ENCODE measurements at places on chromosomes 2 and 18.

- DNase-seq = no peak
Measured at GRCh38 chr2:235849489-235849888, 318.7 kb downstream of the GBX2 start.

DNA sequence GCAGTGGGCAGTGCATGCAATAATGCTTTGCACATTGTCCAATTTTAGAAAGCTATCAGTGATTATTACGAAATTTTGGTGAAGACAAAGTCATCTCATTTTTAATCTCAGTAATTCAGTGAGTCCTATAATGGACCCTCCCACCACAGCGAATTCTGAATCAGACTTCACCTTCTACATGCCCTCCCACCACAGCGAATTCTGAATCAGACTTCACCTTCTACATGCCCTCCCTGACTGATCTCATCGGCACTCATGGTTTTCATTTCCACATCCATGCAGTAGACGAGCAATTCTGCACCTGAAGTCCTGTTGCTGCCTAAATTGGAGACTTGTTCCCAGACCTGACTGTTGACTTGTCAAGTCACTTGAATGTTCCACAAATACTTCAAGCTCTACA, 522.3 kb downstream of the EIPR1 start:
- no peak for DNase-seq

DNA sequence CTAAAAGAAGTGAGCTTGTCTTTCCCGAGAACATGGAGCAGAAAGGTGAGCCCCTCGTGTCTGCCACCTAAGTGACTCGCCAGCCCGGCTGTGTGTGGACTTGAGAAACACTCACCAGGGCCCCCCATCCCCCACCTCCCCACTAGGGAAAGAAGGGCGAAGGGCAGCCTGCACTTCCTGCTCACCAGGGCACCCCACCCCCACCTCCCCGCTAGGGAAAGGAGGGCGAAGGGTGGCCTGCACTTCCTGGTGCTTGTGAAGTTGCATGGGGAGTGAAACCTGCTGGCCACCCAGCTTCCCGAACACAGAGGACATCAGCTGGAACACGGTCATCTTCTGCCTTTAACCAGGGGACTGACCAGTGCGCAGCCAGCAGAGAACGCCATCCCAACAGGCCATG, 402.7 kb upstream of the SALL3 start:
- DNase-seq = no peak

DNA sequence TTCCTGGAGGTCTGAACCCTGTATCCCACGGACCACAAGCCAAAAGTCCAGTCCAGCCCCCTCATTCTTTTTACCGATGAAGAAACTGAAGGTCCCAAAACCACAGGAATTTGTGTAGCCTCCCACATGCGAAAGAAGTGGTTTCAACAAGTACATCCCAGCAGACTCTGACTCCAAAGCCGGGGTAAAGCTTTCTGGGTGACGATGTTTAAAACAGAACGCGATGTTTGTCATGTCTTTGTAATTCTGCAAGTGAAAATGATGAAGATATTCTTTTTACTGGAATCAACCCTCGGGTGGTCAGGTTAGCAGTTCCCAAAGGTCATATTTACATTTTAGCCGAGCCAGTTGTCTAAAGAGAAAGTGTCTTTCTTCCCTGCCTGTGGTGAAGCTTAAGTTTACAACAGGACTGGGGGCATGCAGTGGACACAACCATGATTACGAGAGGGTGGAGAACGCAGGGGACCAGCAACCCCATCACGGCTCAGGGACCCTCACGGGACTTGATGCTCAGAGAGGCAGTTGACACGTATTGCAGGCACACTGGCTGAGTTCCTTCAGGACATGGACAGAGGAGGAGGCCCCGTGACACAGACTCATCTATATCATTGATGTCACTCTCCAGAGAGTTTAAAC, 17.8 kb upstream of the TMEM131 start:
- peak; percentile 29 for DNase-seq

DNA sequence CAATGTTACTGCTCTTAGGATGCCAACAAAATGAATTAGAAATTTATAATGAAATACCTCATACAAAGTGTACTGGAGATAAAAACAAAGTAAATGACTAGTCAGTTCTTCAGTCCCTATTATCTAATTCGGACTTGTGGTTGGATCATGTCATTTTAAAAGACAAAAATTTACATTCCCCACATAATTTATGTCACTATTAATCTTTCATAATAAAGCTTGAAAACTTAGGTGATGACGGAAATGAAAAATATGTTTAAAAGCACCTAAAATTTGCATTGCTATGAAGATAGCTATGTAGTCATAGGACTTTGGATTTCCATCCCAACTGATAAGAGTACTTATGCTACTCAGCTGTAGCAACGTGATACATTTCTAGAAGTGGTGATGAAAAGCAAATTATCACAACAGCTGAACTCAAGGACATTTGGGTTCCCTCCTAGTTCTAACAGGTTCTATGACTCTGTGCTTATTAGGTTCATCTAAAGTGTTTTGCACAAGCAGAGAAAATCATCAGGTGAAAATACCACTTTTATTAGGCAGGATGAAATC, 58.4 kb downstream of the LRPPRC start:
- DNase-seq = no peak

GRCh38 chr2:157413326-157414035, 30.4 kb downstream of the CYTIP start:
- no peak for DNase-seq

DNA sequence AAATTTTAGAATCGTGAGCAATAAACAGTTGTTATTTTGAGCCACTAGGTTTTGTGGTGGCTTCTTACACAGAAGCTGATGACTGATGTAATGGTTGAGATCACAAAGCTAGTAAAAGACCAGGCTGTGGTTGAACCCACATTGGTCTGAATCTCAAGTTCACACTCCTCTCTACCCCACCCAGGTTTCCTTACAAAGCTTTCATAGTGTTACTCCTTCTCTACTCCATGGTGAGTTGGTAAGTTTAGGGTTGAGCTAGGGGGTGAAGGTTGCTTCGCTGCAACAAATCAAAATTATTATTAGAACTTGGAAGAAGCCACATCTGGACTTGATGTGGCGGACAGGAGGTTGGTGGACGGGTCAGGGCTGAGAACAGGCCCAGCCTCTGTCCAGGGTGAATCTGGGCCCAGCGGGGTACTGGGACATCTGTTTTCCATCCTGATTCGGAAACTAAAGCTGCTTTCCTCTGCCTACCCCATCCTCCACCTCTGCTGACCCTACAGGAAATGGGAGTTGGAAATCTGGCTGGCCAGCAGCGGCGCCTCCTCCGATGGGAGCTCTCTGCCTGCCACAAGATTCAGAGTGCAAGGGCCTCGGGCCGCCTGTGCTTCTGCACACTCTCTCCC, 86.3 kb downstream of the ZFP36L2 start:
- DNase-seq = no peak

DNA sequence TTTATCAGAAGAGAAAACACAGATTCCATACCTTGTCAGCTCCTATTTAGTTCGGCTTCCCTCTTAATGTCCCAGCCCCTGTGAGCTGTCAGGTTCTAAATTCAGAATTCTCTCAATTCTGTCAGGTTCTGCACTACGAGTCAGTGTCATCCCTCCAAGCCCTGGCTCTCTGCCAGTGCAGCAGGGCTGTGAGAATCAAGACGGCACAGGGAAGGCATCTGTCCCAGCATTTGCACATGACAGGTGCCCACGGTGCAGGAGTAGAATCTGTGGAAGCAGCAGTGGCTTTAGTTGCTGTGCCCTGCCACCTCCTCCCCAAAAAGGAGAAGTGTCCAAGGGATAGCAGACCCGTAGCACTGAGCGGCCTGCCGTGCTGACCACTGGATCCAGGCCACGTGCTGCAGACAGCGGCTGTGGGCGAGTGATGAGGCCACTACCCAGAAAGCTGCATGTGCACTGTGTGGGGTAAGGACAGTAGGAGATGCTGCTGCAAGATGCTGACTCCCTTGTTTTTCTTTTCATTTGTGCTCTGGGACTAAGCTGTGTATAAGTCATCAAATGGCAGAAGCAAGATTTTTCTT, 12.8 kb downstream of the RBFA start:
- DNase-seq = no peak

DNA sequence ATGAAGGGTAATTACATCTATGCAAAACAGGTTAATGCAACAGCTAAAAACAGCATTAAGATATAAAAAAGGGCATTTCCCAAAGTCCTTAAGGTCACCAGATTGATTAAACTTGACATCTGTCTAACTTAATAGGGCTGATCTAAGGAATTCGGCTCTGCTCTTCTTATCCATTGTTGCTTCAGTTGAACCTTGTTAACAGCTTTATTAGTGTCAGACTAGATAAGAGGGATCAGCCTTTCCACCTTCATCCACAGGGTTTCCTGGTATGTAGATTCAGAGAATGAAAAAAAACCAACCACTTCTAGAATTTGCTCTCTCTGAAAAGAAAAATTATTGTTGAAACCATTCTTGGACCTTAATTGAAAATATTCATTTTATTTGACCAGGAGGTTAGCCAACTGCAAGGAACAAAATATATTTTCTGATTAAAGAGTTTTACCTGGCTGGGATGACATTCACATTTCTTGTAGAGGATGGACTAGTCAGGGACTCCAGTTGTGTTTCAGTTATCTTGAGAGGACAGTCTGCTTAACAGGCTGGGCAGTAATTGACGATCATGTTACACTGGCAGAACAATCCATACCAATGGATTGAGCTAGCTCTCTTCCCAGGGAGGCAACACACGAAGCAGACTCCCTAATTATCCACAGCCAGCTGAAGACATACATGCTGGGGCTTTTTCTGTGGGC, 357.4 kb upstream of the ACVR2A start:
- no peak for DNase-seq

- DNase-seq = peak; percentile 66
Measured at GRCh38 chr2:241443486-241444223, 64.7 kb downstream of the STK25 start.

DNA sequence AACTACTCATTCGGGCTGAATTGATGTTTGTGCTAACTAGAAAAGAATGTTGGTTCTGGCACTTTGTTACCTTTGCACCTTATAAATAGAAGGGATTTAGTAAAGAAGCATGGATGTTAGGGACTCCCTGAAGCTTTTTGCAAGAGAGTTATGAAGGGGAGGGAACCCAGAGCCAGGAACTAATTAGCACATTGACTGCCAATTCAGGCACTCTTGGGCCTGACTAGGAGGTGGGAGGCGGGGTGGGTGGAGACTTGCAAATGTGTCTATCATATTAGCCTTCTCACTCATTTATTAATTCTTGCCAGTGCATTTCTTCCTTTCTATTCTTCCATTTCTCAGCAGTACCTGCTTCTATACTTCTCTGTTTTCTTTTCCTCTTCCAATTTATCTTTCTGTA, 1022.4 kb downstream of the TMEM182 start:
- DNase-seq = no peak

GRCh38 chr2:240918258-240919091, 12.3 kb downstream of the CROCC2 start:
- no peak for DNase-seq

- DNase-seq = no peak
Measured at GRCh38 chr2:213545481-213545880, 261.2 kb downstream of the SPAG16 start.

DNA sequence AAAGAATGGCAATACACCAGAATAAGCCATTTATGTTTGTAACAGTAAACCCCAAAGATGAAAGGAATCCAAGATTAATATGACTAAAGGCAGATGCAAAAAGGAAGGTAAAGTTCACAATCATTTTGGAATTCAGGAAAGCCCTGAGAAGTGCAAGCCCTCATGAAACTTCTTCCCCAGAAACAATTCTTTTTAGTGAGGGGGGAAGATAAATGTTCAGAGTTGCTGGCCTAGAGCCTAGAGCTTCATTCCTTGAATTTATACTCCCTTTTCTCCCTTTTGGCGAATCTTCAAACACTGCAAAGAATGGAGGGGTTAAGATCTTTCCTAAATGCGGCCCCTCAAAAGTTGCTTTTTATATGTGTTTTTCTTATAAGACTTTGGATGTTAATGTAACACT, 368.8 kb downstream of the MEIS1 start:
- DNase-seq = peak; percentile 73

- no peak for DNase-seq
Measured at GRCh38 chr2:424306-425171, 136.6 kb upstream of the ALKAL2 start.

- no peak for DNase-seq
Measured at GRCh38 chr18:63290821-63291200, 28.8 kb downstream of the BCL2 start.

DNA sequence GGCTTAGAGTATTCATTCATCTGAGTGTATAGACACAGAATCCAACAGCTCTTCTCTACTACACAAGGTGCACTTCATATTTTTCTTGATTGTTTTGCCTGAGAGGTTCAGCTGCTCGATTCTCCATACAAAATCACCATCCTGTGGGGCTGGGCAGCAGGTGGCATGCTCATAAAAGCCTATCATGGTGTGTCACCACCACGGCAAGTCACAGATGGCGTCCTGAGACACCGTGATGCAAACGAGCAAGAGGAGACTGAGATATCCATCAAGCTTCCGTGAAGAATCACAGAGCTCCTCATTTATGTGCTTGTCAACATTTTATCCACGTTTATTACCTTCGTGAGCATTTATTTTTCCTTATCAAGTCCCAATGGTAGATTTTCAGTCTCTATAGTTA, 22.4 kb upstream of the NRP2 start:
- no peak for DNase-seq
